Stimulated activated CD4-positive, alpha-beta T cell treated with anti-CD3 and anti-CD28 coated beads, Interleukin-1b, Interleukin-23, amount 100 ng/mL, for 1 hour (primary cell): ENCODE measurements at places on chromosomes 1 and 21.

DNA sequence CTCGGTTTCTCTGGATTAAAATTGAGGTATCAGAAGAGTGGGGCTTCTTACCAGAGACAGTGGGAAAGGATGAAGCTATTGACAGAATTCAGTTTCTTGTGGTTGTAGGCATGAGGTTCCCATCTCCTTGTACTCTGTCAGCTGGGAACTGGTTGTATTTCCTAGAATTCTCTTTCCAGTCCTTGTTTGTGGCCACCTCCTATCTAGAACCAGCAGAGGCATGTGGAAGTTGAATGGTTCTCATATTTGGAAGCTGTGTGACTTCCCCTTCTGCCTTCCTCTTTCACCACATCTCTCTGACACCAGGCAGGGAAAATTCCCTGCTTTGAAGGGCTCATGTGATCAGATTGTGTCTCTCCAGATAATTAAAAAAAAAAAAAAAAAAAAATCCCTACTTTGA is 457.7 kb upstream of the ADAMTS5 start:
- DNase-seq: no peak

- no peak for DNase-seq
Measured at GRCh38 chr1:4088676-4089075, 188.6 kb upstream of the C1orf174 start.

GRCh38 chr1:116252785-116253184 is 120.3 kb upstream of the ATP1A1 start:
- DNase-seq: no peak

DNA sequence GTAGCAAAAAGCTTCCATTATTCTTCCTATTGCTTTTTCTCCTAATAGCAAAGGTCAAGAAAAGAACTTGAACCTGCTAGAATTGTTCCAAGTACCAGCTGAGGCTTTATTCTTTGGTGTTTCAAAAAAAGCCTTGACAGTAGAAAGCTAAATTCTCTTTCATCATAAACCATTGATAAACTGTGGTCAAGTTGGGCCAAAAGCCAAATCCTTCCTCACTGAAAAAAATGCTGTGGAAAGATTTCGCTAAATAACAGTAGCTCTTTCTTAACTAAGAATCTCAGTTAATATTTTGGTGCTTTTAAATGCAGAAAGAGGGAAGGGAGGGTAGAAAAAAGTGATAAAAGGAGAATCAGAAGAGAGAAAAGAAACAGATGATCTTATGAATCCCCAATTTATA is 14.0 kb upstream of the JAM2 start:
- DNase-seq: no peak

DNA sequence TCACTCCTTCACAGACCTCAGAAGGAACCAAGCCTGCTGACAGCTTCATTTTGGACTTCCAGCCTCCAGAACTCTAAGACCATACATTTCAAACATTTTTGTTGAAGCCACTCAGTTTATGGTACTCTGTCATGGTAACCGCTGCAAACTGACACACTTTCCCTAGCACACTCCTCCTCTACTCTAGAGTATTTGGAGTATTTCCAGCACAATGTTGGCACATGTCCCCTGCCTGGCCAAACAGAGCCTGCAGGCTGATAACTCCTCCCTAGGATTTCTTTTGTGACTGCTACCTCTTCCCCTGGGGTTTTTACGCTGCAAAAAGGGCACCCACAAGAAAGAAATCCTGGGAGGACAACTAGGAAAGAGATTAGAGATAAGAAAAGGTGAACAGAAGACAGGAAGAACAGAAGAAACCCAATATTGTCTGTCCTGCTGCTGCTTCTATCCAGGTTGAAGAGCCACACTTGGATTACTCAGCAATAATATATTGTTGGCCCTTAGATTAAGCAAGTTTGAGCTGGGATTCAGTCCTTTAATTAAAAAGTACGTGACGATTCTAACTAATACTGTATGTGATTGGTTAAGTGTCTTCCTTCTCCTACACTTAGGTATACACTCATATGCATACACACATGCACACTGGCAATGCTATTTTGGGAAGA is 844.1 kb downstream of the LTN1 start:
- DNase-seq: no peak

DNA sequence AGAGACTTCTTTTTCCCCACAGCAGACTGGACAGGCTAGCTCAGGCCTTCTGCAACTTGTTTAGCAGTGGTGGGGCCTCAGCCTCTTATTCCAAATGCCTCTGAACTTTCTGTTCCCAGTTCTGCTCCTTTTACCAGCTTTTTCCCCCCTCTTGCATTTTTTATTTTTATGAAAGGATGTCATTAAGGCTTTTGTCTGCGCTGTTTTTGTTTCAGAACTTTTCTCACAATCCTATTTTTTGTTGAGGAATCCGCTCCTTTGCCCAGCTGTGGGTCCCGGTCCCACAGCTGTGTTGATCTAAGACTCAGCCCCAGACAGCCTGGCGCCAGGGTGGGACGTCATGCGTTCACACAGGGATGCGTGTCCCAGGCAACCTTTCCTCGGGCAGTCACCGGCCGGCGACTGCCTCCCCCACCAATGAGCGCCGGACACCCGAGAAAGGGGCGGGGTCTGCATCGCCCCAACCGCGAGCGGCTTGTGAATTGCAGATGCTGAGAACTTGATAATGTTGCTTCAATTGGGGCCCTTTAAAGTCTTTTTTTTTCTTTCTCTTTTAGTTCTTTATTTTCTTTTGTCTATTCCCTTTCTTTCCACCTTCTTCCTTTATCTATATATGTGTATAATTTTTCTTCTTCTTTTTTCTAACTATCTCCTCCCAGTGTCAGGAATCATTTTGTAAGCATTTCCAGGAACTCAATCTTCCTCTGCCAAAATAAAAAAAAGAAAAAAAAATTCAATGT is 3.0 kb upstream of the ID3 start:
- no peak for DNase-seq

DNA sequence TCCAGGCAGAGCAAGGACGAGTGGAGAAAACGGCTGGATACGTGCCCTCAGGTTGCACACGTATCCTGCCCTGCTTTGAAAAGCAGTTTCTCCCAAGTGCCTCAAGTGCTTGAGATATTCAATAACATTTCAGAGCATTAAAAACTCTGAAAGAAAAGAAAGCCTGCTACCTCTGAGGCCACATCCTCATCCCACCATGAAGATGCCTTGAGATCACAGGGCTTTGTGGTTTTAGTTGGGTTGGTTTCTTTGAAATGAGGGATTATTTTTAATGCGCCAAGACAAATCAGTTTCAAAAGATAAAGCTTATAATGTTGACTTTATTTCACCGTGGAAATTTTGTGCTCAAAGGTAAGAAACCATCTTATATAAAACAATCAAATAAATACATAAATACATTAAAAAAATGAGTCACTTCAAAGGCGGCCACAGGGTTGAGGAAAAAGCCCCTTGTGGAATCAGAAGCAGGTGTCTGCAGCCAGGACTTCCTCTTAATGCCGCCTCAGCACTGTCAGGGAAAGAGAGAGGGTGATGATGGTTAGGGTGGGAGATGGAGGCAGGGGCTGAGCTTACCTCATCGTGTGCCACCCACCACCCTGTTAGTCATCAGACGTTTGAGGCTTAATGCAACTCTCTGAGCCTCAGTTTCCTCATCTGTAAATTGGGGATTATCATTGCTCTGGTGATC is 1.4 kb downstream of the NPPB start:
- DNase-seq: no peak

DNA sequence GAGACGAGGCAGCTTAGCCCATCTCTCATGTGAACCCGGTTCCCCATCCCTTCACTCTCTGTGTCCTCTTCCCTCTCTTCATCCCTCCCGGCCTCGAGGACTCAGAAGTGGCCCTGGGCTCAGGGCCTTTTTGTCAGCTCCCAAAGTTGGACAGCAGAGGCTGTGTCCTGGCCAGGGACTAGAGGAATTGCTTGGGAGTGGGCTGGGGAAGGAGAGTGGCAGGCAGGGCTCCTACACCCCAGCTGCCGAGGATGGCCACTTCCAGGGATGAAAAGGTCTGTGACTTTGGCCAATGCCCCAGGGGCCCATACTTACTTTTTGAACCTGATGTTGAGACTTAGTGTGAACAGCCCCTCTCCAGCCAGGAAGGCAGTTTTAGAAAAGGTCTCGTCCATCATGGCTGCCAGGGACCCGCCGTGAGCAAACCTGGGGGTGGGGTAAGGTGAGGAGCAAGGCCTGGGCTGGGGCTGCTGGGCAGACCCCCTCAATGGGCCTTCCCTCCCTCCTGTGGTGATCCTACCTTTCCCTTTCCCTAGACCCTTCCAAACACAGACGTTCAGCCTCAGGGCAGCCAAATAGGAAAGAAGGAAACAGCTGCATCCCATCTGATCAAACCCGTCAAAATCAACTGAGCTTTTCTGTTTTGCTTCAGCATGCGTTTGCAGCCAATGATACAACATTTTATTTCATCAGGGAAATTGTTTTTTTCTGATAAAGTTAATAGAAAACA is 5.5 kb downstream of the THEM5 start:
- no peak for DNase-seq
